ENCODE measurements at places on chromosomes 6 and 20. TPM values are rescaled to one million over a fixed set of nuclear protein-coding genes. Genes with fewer than 3 reads are reported as not detected.
A peak's percentile ranks its signal among the peaks of the same experiment; 100 is the strongest.

- no peak for DNase-seq
Measured at GRCh38 chr6:155980014-155980767, 524.6 kb upstream of the NOX3 start.

Gene BACH2
- total RNA-seq = 17.5 TPM

GRCh38 chr6:139474145-139475108 is 100.0 kb upstream of the CITED2 start:
- DNase-seq = peak; percentile 34

Gene ZKSCAN8
- total RNA-seq = 25.1 TPM

Gene ANKRD66
- not detected for total RNA-seq

- DNase-seq = no peak
Measured at GRCh38 chr6:10511477-10511876, 9.7 kb upstream of the GCNT2 start.

GRCh38 chr6:22737331-22737730 is 168.0 kb downstream of the HDGFL1 start:
- peak; percentile 35 for DNase-seq

Gene BTNL2
- not detected for total RNA-seq

- DNase-seq = no peak
Measured at GRCh38 chr20:48986899-48987298, 59.2 kb upstream of the CSE1L start.

DNA sequence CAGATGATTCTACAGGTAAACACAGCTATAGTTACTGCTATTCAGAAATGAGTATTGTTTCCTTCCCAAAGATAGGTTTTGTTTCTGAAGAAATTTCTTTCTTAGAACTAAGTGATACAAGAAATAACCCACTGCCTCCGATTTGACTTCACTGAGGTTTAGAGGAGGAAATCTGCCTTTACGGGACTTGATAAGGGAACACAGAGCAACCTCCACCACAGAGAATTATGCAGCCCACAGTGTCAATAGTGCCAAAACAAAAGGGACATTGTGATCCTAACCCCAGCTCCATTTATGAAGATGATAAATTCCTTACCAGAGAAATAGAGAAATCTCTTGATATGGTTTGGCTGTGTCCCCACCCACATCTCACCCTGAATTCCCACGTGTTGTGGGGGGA is 164.6 kb downstream of the ZNF217 start:
- no peak for DNase-seq

Gene SPACA1
- not detected for total RNA-seq

DNA sequence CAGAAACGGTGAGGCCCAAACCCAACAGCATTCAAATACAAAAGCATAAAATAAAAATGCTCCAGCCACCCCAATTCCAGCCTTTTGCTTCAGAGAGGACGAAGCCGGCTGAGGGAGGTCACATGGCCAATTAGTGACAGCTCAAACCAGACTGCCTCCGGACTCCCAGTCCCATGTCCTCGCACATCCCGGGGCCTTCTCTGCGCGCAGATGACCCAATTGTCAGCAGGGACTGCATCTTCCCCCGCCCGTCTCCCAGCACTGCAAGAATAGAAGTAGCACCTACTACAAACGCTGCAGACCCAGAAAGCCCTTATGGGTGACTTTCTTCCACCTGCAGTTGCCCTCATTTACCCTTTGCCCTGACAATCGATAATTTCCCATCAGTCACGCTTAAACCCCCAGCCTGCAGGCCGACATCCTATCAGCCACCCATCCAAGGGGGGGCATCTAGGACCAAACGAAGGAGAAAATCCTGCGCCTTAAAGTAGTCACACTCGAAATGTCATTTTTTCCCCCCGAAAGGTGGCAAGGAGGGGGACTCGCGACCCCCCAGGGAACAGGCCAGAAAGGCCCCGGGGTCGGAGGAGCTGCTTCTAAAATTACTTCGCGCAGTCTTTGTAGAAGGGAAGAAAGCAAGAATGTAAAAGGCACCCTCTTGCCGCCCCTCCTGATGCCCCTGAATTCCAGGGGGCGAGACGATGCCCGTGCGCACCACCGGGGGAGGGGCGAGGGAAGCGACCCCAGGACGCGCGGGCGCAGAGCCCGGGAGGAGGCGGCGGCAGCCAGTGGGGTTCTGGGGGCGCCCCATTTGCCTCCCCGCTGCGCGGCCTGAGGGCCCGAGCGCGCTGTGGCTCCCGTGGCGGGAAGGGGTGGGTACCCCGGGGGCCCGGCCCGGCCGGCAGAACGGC is 792 bp downstream of the SLC23A2 start:
- no peak for DNase-seq

GRCh38 chr6:14453712-14454472 is 336.3 kb downstream of the CD83 start:
- no peak for DNase-seq

DNA sequence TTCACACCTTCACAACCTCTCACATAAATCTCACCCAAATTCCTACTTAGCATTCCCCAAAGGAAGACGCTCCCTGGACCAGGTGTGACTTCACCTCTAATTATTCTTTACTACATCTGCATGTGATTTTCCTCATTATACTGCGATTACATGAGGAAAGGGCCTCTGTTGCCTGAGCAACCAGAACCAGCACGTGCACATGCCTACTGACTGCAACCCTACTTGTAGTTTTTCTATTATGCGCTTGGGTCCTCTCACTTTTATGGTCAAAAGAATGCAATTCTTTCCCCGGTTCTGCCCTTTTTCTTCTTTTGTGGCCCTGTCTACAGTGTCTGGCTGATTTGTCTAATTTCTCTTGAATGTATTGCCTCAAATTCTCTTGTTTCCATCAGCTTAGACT is 20.4 kb upstream of the ANKEF1 start:
- DNase-seq = no peak

Gene KIF6
- 1.2 TPM for total RNA-seq

GRCh38 chr20:47097691-47098622 is 203.3 kb downstream of the EYA2 start:
- DNase-seq = no peak

- DNase-seq = no peak
Measured at GRCh38 chr6:136757150-136757549, 35.1 kb downstream of the MAP3K5 start.

Gene ZSWIM1
- 9.6 TPM for total RNA-seq

Gene HLA-DQB1
- 3.7 TPM for total RNA-seq

DNA sequence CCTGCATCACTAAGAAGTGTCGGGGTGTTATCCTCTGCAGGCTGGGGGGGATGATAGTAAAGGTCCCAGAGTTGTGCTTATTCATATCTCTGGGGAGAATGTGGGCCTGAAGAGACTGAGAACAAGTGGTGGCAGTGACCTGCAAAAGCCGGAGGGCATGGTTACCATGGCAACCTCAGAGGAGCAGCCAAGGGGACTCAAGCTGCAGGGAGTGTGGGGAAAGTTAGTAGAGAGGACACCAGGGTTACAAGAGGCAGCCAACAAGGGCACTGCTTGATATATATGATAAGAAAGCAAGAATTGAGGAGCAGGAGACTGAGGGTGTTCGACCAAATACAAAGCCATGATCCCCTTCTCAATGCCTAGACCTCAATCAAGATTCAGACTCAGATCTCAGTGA is 46.1 kb downstream of the HLA-F start:
- no peak for DNase-seq

DNA sequence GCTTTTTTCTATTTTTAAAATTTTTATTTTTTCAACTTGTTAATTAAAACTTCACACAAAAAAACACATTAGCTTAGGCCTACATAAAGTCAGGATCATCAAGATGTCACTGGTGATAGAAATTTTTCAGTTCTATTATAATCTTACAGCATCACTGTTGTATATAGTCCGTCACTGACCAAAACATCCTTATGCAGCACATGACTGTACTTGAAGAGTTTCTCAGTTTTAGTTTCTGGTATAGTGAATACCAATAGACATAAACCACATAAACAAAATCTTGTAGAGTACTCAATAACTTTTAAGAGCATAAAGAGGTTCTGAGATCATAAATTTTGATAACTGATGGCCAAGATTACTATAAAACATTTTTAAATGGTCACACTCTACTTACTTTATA is 71.8 kb downstream of the ASCC3 start:
- DNase-seq = no peak

Data from astrocyte (in vitro differentiated cells and primary cell).